Stimulated activated CD8-positive, alpha-beta memory T cell treated with anti-CD3 and anti-CD28 coated beads, Interleukin-4, amount 100 ng/mL, for 4 hours (primary cell): ENCODE measurements at places on chromosomes 4 and X.

GRCh38 chr4:182562350-182562749 is 319.1 kb downstream of the TENM3 start:
- DNase-seq = no peak

DNA sequence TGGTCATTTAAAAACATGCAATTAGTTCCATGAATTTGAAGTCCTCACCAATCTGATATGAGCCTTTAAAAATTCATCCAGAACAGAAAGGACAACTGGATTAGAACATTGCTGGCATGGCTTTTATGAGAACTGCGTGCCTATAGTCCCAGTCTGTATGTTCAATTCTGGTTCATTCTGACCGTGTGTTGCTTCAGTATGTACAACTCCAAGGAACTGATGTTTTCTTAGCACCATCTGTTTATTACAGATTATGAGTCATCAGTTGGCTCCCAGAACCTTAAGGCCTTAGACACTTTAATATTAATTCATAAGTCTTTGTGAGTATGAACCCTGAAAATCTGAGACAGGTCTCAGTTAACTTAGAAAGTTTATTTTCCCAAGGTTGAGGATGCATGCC is 115.0 kb downstream of the CEP44 start:
- DNase-seq = no peak

- no peak for DNase-seq
These were observed 62.4 kb downstream of the AFF2 start for GRCh38 chrX:148562846-148563245.

DNA sequence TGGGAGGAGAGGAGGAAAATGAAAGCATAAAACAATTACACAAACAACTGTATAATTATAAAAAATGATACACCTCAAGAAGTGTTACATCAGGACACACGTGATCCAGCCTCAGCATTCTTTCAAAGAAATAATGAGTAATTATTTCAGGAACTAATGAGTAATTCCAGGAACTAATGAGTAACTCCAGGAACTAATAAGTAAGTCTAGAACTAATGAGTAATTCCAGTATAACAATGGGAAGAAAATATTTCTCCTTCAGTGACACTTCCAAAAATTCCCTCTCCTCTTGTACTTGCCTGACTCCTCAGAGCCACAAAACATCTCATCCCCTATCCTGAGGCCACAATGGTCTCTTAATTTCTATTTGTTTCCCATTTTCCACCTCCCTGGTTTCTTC is 63.5 kb upstream of the COL25A1 start:
- no peak for DNase-seq

GRCh38 chrX:3743801-3744439 is 30.5 kb upstream of the PRKX start:
- no peak for DNase-seq

DNA sequence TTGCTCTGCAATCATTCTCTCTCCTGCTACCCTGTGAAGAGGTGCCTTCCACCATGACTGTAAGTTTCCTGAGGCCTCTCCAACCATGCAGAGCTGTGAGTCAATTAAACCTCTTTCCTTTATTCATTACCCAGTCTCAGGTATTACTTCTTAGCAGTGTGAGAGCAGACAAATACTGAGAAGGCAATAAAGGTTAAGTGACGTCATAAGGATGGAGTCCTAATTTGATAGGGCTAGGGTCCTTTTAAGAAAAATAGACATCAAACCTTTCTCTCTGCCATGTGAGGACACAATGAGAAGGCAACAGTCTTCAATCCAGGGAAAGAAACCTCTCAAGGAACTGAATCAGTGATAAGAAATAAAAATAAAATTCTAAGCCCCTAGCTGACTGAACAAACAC is 1262.7 kb downstream of the FAM133A start:
- DNase-seq = no peak

DNA sequence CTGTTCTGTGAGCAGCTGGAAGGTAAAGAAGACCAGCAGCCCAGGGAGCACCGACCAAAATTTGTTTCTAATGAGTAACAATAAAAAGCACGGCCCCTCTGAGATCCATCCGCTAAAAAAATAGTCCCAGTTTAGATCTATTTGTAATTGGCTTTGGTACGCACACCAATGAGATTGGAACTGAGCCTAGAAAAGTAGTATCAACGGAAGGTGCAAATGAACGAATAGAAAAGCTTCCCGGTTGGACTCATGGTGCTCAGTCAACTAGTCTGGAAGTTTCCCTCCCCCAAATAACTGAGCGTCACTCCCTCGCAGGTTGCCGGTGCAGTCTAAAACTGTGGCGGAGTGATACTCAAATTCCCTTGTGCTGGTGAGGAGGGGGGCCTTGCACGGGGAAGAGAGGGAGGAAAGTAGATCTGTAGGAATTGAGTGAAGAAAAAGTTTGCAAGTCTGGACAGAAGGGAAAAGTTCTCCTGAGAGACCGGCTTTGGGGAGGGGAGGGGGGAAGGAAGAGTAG is at the start of gene COL4A5:
TSS of gene COL4A5 (plus strand) at position 413 of the 517 bp plus-strand sequence. CDS start 288 bp downstream, outside the sequence.
- DNase-seq = no peak
